NCI-H1092 (cell line): ENCODE measurements at places on chromosomes 6 and 20.

- DNase-seq: no peak
These were observed 119.4 kb upstream of the CEP85L start for GRCh38 chr6:118770835-118771234.

- no peak for DNase-seq
These were observed 4.8 kb downstream of the OR12D1 start for GRCh38 chr6:29419516-29419915.

DNA sequence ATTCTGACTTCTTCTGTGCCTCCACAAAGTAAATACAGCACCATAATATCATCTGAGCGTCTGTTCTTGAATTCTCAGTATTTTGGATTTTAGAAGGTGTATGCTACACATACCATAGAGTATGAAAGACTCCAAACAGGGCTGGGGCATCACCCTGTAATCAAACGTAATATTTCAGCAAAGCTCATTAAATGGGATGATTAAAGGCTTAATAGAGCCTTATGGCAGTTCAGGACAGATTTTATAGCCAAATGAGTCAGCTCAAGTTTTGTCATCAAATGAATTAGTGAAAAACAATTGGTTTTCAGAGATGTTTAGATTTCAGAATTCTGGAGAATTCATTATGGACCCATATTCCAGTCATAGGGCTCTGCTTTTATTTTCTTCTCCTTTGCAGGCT, 68.9 kb downstream of the TULP4 start:
- no peak for DNase-seq

DNA sequence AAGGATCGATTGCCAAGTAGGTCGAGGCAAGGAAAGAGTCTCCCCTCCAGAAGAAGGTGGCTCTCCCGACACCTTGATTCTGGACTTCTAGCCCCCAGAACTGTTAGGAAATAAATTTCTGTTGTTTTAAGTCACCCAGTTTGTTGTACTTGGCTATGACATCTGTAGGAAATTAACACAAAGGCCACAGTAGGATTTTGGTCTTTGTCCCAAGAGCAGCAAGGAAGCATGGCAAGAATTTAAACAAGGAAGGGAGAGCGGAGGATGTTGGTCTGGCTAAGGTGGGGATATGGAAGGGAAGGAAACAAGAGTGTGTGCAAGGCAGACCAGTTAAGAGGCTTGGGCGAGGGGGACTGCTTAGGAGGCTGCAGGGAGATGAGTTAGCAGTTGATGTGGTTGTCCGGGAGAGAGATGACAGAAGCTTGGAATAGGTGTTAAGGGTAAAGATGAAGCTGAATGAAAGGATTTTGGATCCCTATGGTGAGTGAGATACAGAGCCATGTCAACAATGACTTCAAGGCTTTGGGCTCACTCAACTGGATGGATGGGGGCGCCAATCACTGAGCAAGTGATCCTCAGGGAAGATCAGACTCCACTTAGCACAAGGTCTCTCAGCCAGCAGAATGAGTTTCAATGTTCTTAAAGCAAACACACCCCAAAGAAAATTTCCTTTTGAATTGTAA, 140.5 kb upstream of the ZNF217 start:
- no peak for DNase-seq

DNA sequence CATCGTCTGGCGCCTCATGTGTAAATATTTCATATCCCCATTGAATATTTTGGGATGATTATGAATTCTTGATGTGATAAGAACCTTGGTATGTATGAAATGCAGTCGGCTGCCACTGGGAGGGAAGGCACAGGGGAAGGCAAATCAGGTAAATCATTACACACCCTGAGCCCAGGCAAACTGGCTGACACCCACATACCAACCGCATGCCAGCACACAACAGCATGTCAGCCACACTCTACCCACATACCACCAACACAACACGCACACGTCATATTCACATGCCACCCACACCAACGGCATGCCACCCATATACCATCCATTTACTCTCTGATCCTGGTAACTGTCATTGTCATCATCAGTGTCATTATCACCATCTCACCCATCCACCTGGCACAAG, 28.3 kb upstream of the MDGA1 start:
- DNase-seq: no peak

DNA sequence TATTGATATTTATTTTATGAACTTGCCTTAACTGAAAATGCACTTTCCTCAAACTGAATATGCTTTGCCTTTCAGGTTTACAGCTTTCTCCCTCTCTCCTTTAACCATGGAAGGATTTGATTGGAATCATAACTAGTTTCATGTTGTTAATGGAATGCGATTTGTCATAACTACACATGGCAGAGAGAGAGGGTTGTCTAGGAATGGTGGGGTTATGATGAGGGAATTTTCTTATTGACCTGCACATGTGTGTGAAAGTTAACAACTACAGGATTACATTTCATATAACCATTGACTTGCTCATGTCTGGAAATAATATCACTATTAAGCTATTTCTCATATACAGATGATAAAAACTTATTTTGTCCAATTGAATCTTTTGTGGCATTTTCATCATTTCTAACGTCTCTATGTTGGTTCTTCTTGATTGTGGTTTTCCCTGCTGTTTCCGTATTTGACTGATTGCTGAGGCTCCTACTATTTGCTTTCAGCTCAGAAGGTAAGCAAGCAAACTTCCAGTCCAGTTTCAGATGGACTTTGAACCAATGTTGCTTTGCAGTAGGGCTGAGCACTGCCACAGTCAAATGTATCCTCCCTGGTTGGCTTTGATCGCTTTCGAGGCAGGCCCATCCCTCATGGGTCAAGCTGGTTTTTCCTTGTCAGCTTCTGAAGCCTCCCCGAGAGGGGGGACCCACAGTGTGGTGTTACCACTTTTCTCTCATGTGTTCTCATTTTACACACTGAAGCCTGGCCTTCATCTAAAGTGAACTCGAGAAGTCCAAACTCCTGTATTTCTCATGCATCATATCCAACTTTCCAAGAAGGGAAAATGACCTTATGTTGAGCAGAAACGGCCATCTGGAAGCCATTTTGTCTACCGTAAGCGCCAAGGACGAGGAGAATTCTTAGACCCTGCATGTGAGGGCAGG, 7.6 kb upstream of the CCN2 start:
- DNase-seq: no peak

DNA sequence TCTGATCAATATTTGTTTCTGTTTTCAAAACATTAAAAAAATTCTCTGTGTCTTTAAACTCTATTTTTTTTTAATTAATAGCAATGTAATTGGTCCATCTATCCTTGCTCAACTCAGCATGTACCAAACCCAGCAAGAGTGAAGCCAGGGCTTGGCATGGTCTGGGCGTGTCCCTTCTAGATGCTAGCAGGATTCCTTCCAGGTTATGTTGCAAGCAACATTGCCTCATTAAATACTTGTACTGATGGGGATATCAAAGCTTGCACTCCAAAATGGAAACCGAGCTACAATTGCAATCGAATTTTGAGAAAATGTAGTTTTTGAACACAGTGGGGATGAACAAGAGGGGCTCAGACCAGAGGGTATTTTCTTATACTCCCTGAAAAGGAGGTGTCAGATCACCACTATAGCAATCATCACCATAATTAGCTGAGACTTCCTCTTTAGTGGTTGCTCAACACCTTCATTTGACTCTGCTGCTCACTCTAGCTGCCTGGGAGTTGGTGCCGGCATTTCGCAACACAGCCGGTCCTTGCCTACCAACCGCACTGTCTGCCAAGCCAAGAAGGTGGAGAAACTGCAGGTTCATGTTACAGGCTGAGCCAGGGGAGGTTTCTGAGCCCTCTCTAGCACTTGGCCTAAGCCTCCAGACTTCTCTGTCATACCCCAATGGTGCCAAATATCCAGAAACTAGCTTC, 67.8 kb upstream of the RALGAPA2 start:
- DNase-seq: no peak

GRCh38 chr20:48601798-48602197, 226.0 kb downstream of the PREX1 start:
- no peak for DNase-seq

DNA sequence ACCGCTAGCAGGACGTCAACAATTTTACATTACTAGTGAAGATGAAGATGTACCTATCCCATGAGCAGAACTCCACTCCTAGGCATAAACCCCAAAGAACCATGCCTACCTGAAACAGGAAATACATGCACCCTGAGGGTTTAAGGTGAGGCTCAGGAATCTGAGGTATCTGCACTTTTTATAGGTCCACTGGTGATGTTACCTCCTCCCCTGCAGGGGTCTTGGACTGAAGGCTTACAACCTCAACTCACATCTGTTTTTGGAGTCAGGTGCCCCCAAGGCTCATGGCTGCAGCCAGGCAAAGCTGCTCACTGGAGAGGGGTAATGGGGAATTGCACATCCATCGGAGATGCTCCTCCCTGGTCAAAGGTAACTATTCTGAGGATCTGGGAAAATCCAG, 132.5 kb upstream of the TRAF3IP2 start:
- DNase-seq: no peak

DNA sequence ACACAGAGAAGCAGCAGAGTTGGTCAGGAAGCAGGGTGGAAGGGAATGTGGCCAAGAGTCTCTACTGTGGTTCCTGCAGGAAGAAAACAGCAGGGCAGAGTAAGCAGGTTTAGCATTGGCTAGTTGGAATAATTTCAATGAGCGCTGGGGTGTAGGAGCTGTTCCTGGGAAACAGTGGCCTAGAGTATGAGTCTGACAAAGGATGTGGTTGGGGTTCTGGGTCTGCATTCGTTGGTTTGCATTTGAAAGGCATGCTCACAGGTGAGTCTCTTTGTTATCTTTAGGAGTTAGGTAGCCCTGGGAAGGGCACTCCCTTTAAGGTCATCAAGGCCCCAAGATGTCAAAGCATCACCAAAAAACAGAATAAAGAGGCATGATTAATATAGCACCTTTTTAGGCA, 911.6 kb upstream of the SLC35B3 start:
- DNase-seq: no peak

DNA sequence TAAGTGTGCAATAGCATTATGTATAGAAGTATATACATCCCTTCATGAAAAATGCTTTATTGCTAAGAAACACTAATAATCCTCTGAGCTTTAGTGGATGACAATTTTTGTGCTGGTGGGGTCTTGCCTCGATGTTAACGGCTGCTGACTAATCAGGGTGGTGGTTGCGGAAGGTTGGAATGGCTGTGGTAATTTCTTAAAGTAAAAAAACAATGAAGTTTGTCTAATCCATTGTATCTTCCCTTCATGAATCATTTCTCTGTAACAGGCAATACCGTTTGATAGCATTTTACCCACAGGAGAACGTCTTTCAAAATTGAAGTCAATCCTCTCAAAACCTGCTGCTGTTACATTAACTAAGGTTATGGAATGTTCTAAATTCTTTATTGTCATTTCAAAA, 816.5 kb upstream of the GJE1 start:
- no peak for DNase-seq

DNA sequence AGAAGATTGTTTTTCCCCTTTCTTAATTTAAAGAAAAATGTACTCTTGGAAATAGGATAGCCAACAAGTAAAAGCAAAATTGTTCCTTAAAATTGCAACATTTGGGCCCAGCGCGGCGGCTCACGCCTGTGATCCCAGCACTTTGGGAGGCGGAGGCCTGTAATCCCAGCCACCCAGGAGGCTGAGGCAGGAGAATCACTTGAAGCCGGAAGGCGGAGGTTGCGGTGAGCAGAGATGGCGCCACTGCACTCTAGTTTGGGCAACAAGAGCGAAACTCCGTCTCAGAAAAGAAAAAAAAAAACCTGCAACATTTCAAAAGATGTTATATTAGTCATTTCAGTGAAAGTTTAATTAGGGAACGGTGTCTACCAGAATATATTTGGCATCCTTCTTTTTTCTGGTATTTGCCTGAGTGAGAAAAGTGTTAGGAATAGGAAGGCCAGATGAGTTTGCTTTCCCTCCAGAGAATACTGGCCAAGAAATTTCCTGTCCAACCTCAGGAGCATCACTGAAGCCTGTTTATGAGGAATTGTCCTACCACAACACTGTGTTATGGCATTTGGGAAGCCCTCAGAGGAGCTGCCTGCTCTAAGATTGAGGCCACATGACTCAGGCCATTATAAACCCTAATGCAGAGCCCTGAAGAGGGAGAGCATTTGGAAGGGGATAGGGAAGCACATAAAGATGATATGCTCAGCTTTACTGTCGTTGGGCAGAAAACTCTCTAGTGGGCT, 1.2 kb upstream of the GJA1 start:
- no peak for DNase-seq

GRCh38 chr6:149182262-149182661, 135.2 kb upstream of the TAB2 start:
- DNase-seq: no peak

GRCh38 chr20:46151936-46152335, 33.8 kb downstream of the CD40 start:
- DNase-seq: no peak
